AML-193 (cell line): ENCODE measurements at places on chromosomes 6 and 20.

DNA sequence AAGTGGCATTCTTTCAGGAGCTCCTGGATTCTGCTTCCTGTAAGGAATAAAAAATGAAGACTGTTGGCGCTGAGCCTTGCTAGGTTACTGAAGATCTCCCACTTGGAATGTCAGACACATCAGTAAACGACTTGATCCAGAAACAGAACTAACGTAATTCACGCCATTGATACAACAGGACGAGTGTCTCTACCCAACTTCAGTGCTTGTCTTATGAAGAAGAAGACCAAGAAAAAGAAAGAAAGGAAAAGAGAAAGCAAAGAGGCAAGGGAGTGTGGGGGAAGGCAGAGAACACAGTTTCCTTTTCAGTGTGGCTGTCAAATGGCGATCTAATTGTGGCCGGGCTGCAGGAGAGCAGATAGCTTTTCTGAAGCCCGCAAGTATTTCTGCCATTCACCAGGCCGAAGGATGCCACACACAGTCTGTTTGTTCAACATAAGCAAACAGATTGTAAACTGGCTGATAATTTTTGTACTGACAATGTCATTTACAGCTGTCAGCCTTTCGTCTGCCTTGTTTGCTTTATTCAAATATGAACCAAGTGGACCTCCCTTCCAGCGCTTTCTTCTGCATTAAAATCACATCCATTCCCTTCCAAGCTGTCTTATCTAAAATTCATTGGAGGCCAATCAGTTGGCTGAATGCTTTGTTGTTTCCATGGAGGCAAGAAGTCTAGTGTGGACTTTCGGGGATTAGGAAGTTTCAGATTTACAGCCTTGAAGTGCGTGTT, 180.6 kb downstream of the FOXA2 start:
- DNase-seq, result no peak

DNA sequence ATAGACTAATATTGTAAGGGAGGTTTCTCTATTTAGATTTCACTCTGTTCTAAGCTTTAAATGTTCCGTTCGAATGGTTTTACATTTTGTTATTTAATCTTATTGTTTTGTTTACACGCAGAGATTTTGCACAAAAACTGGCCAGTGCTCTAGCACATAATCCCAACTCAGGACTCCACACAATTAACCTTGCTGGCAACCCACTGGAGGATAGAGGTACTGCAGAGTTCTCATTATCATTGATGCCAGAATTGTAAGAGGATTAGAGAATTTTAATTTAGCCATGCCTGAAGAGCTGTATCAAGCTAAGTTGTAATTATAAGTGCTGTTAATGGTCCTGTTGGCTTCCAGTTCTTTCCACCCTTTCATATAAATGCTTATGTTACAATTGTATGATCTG, 179.7 kb upstream of the SCGN start:
- DNase-seq, result no peak

- no peak for DNase-seq
These were observed 20.5 kb downstream of the NCOA7 start for GRCh38 chr6:125811259-125811658.

GRCh38 chr6:89530982-89531381, 98.0 kb downstream of the ANKRD6 start:
- DNase-seq, result no peak
